Globus pallidus (tissue), 1 donor: ENCODE measurements at places on chromosomes 6 and 20.
A peak's percentile ranks its signal among the peaks of the same experiment; 100 is the strongest.

DNA sequence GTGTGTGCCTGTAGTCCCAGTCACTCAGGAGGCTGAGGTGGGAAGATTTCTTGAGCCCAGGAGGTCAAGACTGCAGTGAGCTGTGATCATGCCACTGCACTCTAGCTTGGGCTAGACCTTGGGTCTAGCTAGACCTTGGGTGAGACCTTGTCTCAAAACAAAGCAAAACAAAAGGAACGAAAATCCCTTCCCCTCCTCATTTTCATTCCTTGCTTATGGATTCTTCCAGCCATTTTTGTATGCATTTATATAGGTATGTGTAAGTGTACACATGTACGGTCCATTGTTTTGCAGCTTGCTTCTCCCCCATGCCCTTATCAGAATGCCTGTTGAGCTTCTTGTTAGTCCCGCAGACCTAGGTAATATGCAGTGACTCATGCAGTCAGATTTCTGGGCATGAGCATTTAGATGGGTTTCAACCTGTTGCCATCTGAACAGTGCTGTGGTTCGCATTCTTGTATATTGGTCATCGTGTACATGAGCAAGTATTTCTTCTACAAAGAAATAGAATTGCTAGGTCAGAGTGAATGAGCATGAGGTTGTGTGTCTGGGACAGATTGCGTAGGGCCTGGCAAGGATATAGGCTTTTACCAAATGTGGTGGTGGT, 73.2 kb downstream of the ATRN start:
- DNase-seq, result no peak

- no peak for DNase-seq
Measured at GRCh38 chr20:38032585-38033329, 499 bp downstream of the TTI1 start.

DNA sequence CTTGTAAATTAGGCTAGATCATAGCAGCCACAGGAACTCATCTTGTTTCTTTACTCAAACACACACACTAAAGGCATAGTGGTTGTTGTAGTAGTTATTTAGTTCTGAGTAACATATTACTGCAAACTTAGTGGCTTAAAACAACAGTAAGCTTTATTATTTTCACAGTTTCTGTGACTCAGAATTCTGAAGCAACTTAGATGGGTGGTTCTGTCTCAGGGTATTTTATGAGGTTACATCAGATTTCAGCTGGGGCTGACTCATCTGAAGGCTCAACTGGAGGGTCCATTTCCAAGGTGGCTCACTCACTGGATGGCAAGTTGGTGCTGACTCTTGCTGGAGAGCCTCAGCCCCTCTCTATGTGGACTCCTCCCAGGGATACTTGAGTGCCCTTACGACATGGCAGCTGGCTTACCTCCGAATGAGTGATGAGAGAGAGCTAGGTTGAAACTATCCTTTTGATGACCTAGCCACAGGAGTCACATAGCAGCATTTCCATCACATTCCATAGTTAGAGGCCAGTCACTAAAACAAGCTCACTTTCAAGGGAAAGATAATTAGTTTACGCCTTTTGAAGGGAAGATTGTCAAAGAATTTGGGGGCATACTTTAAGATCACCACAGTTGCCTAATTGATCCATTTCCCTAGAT, 136.5 kb upstream of the PRND start:
- DNase-seq, result no peak

DNA sequence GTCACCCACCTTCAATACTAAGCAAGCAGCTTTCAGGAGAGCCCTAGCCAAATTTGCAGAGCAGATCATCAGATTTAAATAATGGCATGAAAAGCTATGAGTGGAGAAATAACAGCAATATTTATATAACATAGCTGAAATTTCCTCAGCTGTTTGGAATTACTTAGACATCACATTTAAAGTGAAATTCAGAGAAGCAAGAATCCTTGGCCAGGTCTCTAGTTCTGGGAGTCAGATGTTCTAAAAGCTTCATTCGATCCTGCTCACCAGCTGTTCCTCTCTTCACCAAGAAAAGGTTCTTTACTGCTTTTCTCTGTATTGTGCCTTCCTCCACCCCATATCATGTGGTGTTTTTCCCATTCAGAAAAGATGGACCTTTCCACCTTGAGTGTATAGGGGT, 152.3 kb upstream of the JAG1 start:
- no peak for DNase-seq

DNA sequence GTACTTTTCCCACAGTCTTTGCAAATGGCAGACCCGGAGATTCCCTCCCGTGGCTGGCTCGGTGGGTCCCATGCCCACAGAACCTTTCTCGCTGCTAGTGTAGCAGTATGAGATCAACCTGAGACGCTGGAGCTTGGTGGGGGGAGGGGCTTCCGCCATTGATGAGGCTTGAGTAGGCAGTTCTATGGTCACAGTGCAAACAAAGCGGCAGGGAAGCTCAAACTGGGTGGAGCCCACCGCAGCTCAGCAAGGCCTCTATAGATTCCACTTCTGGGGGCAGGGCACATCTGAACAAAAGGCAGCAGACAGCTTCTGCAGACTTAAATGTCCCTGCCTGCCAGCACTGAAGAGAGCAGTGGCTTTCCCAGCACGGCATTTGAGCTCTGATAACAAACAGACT, 186.0 kb upstream of the KCNK16 start:
- DNase-seq, result no peak

- no peak for DNase-seq
Measured at GRCh38 chr20:31684153-31685015, 38.3 kb downstream of the BCL2L1 start.

DNA sequence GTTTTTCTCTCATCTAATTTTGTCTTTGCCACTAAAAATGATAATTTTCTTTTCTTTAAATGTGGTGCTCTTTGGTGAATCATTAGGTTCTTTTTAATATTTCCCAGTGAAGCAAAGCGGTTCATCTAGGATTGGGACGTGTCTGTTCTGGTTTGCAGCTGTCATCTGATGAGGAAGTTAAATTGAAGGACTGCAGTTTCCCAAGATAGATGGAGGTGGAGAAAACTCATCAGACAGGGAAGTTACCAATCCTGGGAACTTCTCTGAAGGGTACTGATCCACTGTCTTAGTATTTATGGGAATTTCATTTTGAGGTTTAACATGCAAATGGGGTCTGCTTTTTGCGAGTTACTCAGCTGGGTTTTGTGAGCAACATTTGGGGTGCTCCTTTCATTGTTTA, 2.4 kb upstream of the AARS2 start:
- DNase-seq, result no peak

- DNase-seq, result no peak
Measured at GRCh38 chr6:116447052-116447451, 14.1 kb upstream of the CALHM6 start.

- DNase-seq, result peak; percentile 52
Measured at GRCh38 chr6:6543181-6543879, 45.2 kb upstream of the LY86 start.

DNA sequence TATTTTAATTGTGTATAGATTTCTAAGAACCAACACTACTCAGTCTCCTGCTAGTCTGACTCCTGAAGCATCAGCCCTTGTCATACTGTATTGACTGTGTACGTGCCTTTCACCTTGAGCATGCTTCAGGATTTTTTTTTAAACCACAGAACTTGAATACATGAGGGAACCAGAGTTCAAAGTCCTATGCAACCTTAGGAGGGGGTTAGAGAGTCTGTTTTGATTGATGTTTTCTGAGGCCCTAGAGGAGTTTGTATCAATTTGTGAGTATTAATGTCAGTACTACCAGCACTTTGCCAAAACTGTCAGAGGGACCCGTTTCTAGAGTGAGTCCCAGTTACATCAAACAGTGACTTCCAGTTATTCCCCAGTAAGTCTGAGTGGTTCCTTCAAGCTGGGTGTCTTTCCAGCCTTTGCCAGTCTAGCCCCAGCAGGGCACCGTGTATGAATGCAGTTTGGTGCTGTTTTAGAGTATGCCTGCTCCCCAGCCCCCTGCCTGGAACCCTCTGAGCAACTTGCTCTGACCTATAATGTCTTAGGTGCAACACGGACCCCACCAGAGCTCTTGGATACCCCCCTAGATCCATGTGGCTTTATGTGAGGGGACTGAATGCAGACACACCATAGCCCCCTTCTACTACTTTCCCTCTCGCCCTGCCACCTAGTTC, 8.5 kb downstream of the TP53INP2 start:
- no peak for DNase-seq

DNA sequence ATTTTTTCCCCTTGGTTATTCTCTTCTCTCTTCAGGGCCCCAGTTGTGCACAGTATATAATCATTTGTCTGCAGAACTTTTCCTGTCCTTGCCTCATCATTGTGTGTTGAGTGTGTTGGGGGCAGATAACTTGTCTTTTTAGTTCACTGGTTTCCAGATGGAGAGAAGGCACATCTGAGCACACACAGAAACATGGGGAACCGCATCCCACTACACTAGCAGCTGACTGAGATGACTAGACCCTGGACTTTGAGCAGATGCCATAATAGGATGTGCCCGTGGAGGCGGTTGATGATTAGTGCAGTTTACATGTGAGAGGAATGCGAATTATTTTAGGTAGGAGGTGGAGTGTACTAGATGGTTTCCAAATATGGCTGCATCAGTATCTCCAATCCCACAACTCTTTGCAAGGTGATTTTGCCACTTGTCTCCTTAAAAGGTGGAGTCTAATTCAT, 26.5 kb upstream of the SH3BGRL2 start:
- DNase-seq, result no peak

DNA sequence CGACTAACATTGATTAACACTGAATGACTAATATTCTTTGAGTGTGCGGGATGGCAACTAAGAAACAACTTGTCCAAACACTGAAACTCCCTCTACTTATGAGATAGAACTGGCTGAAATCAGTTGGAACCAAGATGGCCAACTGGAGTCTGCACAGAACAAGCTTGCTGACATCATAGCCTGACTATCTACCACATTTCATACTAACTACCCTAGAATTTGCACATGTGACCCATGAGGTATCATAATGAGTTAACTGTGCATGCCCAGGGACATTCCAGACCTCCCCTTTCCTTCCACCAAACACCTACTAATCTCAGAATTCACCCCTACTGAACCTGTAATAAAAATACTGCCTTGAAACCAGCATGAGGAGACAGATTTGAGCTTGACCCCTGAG, 43.2 kb downstream of the PHIP start:
- no peak for DNase-seq

DNA sequence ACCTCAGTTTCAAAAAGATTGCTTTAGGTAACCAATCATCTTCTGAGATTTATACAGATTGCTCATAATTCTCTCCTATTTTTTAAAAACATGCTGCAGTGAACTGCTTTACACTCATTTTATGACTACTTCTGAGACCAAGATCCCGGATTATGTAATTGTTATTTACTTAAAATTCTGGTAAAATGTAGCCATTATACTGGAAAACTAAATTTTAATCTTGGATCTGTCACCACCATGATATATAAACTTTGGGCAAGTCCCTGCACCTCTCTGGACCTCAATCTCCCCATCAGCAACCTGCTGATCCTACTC, 477 bp upstream of the PROCR start:
- no peak for DNase-seq

DNA sequence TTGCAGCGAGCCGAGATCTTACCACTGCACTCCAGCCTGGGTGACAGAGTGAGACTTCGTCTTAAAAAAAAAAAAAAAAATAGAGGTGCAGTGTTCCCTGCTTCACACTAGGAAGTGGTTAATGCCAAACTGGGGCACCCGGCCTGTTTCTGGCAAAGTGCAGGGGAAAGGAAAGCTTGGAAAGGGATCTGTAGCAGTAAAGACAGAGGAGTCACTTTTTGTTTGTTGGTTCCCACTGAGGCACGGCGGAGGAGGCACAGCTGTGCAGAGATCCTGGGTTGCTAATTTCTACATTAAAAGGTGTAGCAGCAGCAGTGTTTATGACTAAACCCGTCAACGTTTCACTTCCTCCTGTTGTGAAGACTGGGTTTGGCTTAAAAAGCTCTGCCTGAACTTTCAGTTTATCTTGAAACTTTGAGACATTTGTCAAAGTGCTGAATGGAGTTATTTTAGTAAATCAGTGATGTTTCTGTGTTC, 125.6 kb downstream of the CARMIL1 start:
- DNase-seq, result no peak

GRCh38 chr6:84645000-84645399, 119.4 kb downstream of the TBX18 start:
- DNase-seq, result no peak

DNA sequence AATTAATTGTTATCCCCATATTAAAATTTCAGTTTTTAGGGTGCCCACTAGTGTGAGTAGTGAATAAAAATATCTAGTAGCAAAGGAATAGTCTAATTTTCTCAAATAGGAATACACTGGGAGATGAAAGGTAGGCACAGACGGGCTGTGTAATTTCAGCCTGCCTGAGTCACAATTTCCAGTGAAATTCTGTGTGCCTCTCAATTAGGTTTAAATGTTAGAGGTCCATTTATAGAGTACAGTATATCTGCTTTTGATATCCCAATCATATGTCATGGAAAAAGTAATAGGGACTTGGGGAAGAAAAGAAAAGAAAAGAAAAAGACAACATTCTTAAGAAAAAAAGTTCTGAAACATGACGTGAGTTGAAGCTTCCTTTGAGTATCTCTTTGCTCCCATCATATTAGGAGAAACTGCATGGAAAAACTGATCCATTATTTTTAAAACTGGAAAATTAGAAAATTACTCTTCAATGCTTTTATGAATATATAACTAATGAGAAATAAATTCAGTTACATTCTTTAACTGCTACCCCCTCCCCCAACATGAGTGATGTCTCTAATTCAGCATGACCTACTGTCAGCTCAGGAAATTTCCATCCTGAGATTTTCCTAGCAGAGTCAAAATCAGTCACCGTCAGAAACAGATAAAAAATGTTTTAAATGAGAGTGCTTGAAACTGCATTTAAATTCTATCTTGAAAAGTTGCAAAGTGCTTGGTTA, 473.8 kb upstream of the HSF2 start:
- no peak for DNase-seq

DNA sequence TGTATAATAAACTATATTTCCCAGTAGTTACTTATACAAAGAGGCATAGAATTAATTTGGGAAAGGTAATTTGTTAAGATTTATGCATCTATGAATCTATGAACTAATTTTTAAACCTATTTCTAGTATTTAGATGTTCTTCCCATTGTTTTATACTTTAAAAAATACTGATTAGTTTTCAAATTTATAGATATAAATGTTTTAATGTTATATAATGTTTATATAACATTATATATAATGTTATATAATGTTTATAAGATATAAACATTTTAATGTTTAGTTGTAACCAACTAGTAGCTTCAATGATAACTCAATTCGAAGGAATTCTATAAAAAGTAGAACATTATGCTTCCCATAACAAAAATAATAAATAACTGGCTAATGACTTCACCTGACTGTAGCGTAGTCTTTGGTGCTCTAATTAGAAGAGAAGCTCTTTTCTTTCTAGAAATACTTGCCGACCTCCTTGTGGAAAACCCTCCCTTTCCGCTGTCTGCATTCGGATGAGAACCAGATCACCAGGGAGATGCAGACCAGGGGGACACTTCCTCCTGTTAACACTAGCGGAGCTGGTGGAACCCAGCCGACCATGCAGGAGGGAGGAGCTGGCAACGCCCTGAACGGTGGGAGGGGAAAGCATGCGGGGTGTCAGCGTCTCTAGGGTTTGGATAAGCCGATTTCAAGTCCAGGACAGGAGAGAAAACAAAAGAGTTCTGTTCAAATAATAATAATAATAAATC, 158.4 kb downstream of the OR2B2 start:
- DNase-seq, result peak; percentile 16
